ENCODE measurements at places on chromosomes 1 and 21.

GRCh38 chr1:54376430-54377039, 29.7 kb downstream of the SSBP3 start:
- no peak for DNase-seq

DNA sequence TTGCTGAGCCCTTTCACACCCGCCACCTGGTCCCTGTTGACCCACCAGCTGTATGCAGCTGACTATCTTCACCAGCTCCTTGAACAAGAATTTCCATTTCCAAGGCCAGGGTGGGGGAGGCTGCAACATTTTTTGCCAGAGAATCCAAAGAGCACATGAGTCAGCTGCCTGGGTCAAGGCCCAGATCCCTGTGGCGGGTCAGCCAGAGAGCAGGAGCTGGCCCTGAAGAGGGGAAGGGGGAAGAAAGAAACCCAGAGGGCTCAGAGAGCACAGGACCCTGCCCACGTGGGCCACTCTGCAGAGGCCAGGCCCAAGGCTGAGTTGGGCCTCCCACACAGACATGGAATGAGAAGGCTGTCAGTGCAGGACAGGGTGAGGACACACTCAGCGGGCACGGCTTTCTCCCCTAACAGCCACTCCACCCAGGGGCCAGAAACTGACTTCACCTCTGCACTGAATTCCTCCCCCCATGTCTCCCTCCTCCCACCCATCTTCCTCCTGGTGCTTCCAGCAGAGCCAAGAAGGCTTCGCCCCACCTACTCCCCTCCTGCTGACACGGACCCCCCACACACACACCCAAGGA, 28.9 kb downstream of the S100A6 start:
- peak; percentile 61 for DNase-seq

GRCh38 chr1:213786683-213787082, 201.1 kb upstream of the PROX1 start:
- no peak for DNase-seq

DNA sequence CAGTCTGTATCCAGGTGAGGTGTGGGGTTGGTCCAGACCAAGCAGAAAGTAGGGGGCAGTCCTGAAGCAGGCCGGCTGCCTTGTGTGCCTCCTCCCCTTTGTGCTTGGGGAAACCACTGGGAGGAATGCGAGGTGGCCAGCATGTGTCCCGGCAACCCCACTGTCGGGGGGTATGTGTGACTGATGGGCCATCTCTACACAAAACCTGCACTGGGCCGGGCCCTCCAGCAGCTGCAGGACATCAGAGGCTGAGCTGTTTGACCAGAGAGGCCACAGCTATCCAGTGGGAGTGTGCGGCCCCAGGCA, 33.3 kb downstream of the TMEM51 start:
- no peak for DNase-seq

DNA sequence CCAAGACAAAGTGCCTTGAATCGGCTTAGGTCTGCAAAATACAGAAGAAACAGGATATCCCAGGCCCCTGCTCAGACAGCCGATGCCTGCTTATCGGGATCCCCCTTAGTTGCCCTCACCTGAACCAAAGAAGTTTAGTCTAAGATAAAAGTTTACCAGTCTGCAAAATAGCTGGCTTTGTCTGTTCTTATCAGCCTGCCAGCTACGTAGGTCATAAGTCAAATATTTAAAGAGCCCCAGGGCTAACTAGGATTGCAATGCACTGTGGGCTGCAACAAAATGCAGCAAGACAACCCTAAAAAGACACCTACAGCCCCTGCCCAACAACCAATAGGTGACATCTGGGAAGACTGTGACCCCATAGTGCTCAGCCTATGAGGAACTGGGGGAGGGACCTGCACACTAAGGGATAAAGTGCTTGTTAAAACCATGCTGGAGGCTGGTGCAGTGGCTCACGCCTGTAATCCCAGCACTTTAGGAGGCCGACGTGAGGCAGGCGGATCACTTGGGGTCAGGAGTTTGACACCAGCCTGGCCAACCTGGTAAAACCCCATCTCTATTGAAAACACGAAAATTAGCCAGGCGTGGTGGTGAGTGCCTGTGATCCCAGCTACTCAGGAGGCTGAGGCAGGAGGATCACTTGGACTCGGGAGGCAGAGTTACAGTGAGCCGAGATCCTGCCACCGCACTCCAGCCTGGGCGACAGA, 27.4 kb downstream of the LRRC3 start:
- DNase-seq, result no peak

GRCh38 chr1:66239834-66240233, 294.1 kb upstream of the SGIP1 start:
- DNase-seq, result no peak

DNA sequence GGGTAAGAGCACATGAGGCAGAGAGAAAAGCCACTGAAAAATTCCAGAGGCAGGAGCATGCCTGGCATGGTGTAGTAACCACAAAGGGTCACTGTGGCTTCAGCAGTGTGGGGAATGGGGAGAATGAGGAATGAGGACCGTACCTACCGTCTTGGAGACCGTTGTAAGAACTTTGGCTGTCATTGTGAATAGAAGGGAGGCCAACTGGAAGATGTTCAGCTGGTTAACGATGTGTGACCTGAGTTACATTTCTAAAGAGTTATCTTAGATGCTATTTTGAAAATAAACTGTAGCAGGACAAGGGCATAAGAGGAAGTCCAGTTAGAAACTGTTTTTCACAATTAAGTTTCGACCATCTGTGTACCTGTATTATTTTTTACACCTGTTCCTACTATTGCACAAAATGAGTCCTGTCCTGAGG, 365.5 kb upstream of the SGIP1 start:
- DNase-seq, result no peak

- no peak for DNase-seq
Measured at GRCh38 chr21:31688603-31689368, 29.3 kb downstream of the SOD1 start.

DNA sequence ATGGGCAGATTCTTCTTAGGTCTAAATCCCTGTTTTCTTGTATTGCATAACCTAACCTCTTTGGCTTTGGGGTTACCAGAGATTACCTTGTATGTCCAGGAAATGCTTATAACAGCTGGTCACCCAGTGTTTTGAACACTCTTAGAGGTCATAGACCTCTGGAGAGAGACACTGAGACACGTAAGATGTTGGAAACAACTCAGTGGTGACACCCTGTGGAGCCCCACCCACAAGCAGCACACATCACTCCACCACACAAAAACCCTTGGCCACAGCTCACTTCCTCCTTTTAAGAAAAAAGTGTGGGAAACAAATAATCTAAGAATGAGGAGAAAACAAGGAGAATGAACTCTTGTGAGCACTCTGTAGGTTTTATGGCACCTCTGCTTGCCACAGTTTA, 26.3 kb upstream of the CYP4B1 start:
- no peak for DNase-seq

- DNase-seq, result no peak
Measured at GRCh38 chr1:16061266-16061665, 12.2 kb downstream of the FAM131C start.

GRCh38 chr1:200546577-200546976, 74.0 kb downstream of the KIF14 start:
- DNase-seq, result no peak

- DNase-seq, result no peak
Measured at GRCh38 chr1:85374160-85374559, 90.8 kb downstream of the DDAH1 start.

- no peak for DNase-seq
Measured at GRCh38 chr1:150931773-150932172, 5.6 kb downstream of the SETDB1 start.

DNA sequence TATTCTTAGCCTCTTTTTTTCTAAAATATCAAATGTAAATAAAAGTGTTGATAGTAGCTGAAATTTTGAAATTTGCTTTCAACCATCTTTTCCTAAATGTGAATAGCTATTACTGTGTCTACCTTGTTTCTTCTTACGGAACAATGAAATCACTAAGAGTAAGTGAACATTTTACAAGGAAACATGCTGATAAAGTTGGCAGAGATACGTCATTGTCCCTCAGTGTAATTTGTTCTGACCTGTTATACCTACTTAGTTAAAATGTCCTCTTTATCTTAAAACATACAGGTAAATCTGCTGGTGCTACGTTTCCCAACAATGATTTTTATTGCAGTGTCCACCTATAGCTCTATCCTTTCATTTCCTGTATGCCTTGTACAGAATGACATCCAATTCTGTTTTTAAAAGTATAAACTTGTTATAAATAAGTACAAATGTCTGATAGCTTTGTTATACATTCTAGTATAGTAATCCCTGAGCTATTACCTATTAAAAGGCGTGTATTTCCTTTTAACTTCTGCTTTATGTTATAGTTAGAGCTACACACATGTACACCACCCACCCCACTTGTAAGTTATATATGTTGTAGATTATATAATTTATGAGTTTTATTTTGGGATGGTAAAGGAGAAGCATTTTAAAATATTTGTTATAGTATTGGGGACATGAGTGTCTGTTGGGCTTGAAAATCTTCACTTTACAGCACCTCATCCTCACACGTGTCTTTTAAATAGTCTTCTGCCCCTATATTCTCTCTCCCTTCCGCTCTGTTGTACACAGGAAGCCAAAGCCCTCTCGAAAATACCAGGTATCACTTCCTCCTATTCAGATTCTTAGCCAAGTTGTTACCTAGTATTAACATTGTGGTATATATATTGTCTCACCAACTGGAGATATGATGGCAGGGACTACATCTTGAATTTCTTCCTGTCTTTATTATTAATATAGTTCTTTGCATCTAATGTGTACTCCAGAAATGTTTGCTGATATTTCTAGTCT, 25.2 kb downstream of the LAMC1 start:
- DNase-seq, result no peak

GRCh38 chr1:153995640-153996039, 5.1 kb downstream of the RPS27 start:
- DNase-seq, result no peak

GRCh38 chr21:38343691-38344090, 86.9 kb downstream of the KCNJ15 start:
- DNase-seq, result no peak

DNA sequence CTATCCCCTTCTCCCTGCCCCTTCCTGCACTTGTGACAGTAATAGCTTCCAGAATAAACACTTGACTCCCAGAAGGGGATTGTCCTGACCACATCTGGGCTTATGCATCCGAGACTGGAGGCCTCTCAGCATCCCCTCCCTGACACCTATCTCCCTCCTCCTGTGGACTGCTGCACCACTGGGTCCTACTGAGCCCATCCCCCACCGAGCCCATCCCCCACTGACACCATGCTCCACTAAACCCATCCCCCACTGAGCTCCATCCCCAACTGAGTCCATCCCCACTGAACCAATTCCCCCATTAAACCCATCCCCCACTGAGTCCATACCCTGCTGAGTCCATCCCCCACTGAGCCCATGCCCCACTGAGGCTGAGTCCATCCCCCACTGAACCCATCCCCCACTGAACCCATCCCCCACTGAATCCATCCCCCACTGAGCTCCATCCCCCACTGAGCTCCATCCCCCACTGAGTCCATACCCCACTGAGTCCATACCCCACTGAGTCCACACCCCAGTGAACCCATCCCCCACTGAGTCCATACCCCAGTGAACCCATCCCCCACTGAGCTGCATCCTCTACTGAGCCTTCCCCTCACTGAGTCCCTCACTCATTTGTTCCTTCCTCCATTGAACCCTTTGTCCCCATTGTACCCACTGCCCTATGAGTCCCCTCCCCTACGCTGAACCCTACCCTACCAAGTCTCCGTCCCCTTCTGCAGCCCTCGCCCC, 5.6 kb downstream of the PDZK1IP1 start:
- DNase-seq, result no peak

- DNase-seq, result peak; percentile 19
Measured at GRCh38 chr1:93567255-93567918, 114.2 kb downstream of the BCAR3 start.
